ENCODE measurements at places on chromosomes 6 and 20.

DNA sequence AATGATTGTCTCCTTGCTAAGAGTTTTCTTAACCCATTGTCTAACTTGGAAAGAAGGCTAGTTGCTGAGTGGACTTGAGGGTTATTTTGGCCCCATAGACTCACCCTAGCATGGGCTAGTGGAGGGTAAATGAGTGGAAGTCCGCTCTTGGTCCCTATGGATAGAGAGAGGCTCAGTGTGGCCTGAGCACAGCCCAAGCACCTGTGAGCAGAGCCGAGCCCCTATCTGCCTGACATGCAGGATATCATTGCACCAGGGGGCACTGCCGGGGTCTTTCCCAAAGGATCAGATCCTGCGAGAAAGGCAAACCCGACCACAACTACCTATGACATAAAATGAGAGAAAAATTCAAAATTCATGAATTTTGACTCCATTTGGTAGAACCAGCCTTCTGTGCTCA is 70.6 kb upstream of the GGTLC1 start:
- H3K4me3 ChIP-seq = no peak overlapping the region
- no peak overlapping the region for H3K27ac ChIP-seq
- DNase-seq = no peak
- H3K27me3 ChIP-seq = no peaks in the 10 kb centered on the region
- H3K4me1 ChIP-seq = no peaks in the 10 kb centered on the region
- H3K36me3 ChIP-seq = no peaks in the 10 kb centered on the region

DNA sequence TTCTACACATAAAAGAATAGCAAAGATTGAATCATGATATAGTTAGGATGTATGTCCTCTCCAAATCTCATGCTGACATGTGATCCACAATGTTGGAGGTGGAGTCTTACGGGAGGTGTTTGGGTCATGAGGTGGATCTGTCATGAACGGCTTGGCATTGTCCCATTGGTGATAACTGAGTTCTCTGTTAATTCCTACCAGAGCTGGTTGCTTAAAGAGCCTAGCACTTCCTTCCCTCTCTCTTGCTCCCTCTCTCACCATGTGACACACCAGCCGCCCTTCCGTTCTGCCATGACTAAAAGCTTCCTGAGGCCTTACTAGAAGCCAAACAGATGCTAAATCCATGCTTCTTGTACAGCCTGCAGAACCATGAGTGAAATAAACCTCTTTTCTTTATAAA is 8.3 kb downstream of the TNFRSF21 start:
- no peak overlapping the region for H3K4me3 ChIP-seq
- no peaks in the 10 kb centered on the region for H3K36me3 ChIP-seq
- peaks cover 2% of the 10 kb centered on the region for H3K4me1 ChIP-seq
- no peak for DNase-seq
- H3K27ac ChIP-seq = no peak overlapping the region

DNA sequence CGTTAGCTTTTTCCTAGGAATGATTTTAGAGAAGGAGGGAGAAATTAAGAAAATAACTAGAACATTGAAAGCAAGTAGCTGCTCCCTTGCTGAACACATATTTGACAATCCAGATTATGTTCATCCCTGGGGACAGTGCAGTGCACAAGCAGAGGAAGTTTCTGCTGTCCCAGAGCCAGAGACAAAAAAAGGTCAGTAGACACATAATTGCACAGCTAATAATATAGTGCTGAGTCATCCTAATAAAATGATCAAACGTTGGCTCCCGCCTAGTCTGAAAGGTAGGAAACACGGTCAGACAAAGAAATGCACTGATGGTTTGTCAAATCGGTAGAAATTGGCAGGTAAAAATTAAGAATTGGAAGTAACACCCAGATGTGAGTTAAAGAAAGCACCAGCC is 21.7 kb upstream of the SSTR4 start:
- no peaks in the 10 kb centered on the region for H3K36me3 ChIP-seq
- H3K4me1 ChIP-seq = no peaks in the 10 kb centered on the region
- no peak for DNase-seq
- H3K4me3 ChIP-seq = no peak overlapping the region
- H3K27ac ChIP-seq = no peak overlapping the region
- no peaks in the 10 kb centered on the region for H3K27me3 ChIP-seq

DNA sequence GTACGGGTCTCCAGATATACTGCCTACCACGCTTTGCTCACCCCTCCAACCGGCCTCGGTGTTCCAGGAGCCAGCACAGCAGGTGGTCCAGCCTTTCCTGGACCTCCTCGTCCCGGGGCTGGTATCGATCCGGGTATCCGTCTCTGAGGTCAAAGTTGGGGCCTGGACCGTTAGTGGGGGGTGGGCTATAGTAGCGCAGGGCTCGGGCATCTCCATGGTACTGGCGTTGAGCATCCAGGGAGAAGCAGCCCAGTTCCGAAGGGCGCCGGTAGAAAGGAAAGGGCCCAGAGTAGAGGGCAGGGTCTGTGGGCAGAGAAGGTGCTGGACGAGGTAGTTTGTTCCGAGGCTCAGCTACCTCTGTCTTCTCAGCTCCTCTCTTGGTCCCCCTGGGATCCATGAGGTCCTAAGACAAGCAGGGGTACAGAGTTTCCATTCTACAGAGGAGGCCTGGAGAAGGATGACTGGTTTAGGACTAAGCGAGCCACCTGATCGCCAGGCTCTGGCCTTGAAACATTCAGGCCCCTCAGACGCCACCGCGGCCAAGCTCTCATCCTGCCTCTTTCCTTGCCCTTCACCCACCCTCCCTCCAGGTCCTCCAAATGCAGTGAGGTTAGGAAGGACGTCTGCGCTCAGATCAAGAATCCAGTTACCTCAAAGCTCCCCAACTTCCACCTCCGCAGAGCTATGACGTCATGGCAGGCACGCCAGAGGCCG is 502 bp downstream of the DXO start:
- H3K27me3 ChIP-seq = no peaks in the 10 kb centered on the region
- H3K36me3 ChIP-seq = peaks cover 27% of the 10 kb centered on the region
- H3K4me1 ChIP-seq = peaks cover 18% of the 10 kb centered on the region
- H3K27ac ChIP-seq = peak overlapping the region; percentile 100

DNA sequence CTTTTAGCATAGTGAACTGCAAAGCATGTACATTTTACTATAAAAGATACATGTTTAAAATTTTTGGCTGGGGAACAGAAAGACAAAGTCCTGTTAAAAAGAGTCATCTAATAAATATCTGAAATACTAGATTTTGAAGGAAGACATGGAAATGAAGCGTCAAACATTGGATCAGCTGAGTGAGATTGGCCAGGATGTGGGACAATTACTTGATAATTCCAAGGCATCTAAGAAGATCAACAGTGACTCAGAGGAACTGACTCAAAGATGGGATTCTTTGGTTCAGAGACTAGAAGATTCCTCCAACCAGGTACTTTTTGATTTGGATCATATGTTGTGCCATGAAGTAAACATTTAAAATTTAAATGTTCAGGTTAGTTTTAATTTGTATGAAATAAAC is 162.3 kb downstream of the UTRN start:
- H3K27ac ChIP-seq = no peak overlapping the region
- peaks cover 5% of the 10 kb centered on the region for H3K4me1 ChIP-seq
- no peaks in the 10 kb centered on the region for H3K27me3 ChIP-seq
- H3K36me3 ChIP-seq = peaks cover 55% of the 10 kb centered on the region

DNA sequence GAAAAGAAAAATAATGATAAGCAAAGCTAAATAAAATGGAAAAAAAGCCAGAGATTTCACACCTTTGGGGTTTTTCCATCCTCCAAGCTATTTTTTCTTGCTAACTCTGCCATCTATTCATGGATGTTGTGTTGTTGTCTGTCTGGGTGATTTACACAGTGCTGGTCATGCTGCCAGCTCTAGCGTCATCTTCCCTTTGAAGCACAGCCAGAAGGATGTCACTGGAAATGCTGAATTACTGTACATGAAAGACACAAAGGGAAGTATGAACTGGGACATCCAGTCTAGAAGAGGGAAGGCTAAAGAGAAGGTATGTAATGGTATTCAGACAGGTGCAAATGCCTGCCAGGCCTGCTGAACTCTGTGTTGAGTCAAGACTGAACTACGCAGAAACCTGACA is 241.9 kb upstream of the STXBP5 start:
- peaks cover 4% of the 10 kb centered on the region for H3K36me3 ChIP-seq
- H3K4me1 ChIP-seq = no peaks in the 10 kb centered on the region
- H3K27ac ChIP-seq = no peak overlapping the region
- H3K27me3 ChIP-seq = no peaks in the 10 kb centered on the region

DNA sequence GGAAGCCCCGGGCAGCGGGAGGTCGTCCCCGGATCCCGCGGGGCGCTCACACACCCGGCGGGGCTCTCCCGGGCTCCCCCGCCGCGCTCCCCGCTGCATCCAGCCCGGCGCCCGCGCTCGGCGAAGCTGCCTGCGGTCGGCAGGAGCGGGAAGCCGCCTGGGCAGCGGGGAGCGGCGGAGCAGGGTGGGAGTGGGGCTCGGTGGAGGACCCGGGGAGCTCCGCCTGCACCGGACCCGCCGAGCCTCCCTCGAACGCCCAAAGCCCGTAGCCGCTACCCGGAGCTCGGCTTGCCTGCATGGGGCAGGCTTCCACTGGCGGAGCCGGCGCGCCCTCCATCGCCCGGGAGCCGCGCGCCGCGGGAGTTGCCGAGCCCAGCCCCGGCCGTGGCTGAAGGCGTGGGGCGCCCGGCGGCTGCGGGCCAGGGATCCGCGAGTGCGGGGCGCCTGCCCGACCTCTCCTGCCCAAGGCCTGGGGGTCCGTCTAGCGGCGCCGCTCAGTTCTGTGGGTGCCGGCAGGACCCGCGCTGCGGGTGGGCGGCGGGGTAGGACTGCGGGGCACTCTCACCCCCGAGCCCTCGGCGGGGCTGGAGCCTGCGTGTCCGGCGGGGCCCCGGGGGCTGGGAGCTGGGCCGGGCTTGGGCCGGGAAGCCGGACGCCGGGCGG is 671 bp downstream of the CDH4 start:
- no peak for DNase-seq
- H3K4me1 ChIP-seq = no peaks in the 10 kb centered on the region
- no peak overlapping the region for H3K4me3 ChIP-seq

DNA sequence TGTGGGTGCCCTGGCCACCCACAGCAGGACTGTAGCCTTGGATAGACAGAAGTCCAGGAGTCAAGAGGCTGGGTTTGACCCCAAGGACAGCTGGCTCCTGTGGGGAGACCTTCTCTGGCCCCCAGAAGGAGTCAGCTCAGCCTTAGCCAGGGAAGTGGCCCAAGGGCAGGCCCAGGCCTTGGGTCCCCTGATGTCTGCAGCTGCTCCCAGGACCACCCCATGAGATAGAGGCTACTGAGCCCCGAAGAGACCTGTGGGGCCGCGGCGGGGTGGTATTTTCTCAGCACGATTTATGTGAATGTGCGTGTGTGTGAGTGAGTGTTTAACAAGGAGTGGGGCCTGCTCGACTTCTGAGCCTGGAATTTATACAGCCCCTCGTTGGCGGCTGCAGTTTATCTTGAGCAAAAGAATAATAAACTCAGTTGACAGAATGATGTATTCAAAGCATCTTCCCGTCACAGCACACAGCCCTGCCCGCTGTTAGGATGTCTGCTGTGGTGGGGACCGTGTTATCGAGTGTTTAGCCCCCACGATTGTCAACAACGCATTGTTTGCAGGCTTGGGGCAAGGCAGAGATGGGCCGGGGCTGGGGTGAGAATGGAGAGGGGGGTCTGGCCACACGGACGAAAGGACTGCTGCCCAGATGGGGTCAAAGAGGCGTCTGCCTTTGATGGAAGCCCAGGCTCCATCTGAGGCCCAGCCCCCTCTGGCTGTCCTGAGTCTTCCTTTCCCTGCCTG is 163.3 kb downstream of the VEGFA start:
- no peak overlapping the region for H3K4me3 ChIP-seq
- no peaks in the 10 kb centered on the region for H3K36me3 ChIP-seq
- H3K27ac ChIP-seq = no peak overlapping the region
- H3K27me3 ChIP-seq = peaks cover 3% of the 10 kb centered on the region

DNA sequence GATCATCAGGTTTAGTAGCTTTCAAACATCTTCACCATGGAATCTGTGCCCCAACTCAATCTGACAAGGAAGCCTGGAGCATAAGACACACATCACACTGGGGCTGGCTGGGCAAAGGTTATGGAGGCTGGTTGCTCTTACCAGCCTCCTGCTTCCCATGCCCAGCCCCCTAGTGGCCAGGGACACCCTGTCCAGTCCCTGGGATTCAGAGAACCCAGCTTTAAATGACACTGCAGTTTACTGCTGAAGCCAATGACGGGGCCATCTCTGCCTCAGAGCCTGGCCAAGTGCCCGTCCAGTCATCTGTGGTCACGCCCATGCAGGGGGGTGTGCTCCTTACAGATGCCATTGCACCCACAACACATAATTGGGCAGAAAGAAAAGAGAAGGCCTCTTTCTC is 272.9 kb downstream of the SMOC2 start:
- no peak overlapping the region for H3K4me3 ChIP-seq
- no peaks in the 10 kb centered on the region for H3K27me3 ChIP-seq
- H3K36me3 ChIP-seq = no peaks in the 10 kb centered on the region
- no peak for DNase-seq
- H3K27ac ChIP-seq = no peak overlapping the region

- no peaks in the 10 kb centered on the region for H3K27me3 ChIP-seq
- H3K4me3 ChIP-seq = no peak overlapping the region
- DNase-seq = no peak
- H3K36me3 ChIP-seq = no peaks in the 10 kb centered on the region
- no peaks in the 10 kb centered on the region for H3K4me1 ChIP-seq
- no peak overlapping the region for H3K27ac ChIP-seq
Measured at GRCh38 chr6:127058027-127058426, 60.4 kb upstream of the RSPO3 start.

DNA sequence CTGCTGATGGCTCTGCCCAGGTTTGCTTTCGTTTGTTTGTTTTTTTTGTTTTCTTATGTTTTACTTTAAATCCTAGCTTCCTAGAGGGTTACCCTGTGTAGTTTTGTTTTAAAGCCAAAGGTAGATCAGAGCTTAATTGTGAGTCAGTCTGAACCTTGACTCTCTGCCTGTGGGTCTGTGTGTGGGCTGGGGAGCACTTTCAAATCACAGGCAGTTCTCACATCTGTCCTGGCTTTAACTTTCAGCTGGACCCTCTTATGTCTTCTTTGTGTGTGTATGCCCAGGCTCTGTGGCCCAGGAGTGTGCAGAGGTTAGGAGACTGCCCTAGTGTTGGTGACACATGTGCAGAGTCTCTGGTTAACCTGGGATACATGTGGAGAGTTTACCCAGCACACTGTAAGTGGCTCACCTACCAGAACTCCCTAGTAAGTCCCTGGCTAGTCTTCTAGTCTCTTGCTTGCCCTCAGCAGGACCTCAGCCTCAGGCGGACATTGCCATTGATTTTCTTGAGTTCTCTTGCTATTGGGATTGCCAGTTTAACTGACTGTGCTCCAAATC is 19.0 kb downstream of the HIVEP1 start:
- no peak overlapping the region for H3K27ac ChIP-seq
- H3K27me3 ChIP-seq = no peaks in the 10 kb centered on the region
- peaks cover 49% of the 10 kb centered on the region for H3K36me3 ChIP-seq
- no peak overlapping the region for H3K4me3 ChIP-seq
